ENCODE measurements at places on chromosomes 5 and 9.

DNA sequence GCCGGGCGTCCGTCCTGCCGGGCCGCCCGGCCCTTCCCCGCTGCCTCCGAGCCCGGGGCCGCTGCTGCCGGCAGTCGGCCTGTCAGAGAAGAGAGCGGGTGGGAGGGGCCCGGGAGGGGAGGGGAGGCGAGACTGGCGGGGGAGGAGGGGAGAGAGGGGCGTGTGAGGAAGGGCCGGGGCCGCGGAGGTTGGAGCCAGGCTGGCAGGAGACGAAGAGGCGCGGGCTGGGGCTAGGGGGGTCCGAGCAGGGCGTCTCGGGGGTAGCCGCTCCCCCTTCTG, 570 bp downstream of the CREBRF start:
- DNase-seq = peak; percentile 80

GRCh38 chr5:20276959-20277263, 288.9 kb upstream of the CDH18 start:
- no peak for DNase-seq

DNA sequence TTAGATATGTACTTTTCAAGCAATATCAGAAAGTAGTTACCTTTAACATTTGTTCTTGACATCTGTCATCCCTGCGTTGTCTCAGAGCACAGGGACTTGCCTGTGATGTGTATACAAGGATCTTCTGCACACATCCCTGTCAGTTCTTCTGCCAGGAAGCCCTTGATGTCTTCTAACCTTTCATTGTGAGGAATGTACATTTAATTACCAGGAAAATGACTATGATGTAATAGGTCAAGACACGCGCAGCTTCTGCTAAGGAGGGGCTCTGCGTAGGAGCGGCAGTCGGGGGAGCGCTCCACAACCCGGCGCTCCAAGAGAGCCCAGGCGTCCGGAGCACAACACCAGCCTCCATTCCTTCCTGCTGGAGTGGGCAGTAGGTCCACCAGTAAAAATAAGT, 119.7 kb downstream of the IRX2 start:
- no peak for DNase-seq

GRCh38 chr9:86624630-86625029, 270.4 kb upstream of the TUT7 start:
- DNase-seq = no peak

GRCh38 chr9:93967020-93967803, 12.1 kb upstream of the BARX1 start:
- no peak for DNase-seq

DNA sequence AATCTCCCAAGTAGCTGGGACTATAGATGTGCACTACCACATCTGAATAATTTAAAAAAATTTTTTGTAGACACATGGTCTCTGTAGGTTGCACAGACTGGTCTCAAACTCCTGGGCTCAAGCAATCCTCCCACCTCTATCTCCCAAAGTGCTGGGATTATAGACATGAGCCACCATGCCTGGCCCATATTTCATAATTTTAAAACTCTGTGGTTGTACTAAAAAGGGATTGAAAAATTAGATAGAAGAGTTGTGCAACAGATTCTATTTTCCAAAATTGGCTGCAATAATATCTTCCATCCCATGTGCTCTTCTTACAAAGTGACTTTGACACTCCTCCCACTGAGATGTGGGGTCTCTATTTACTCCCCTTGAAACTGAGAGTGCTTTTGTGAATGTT, 7.6 kb upstream of the UHRF2 start:
- no peak for DNase-seq

GRCh38 chr5:149229298-149229937, 42.2 kb upstream of the AFAP1L1 start:
- no peak for DNase-seq

- peak; percentile 13 for DNase-seq
Observed at GRCh38 chr9:114304416-114305188, 18.3 kb upstream of the ORM1 start.

- no peak for DNase-seq
Observed at GRCh38 chr9:136757328-136757727, 715 bp downstream of the LCN8 start.

GRCh38 chr5:20109326-20109725, 121.3 kb upstream of the CDH18 start:
- no peak for DNase-seq

DNA sequence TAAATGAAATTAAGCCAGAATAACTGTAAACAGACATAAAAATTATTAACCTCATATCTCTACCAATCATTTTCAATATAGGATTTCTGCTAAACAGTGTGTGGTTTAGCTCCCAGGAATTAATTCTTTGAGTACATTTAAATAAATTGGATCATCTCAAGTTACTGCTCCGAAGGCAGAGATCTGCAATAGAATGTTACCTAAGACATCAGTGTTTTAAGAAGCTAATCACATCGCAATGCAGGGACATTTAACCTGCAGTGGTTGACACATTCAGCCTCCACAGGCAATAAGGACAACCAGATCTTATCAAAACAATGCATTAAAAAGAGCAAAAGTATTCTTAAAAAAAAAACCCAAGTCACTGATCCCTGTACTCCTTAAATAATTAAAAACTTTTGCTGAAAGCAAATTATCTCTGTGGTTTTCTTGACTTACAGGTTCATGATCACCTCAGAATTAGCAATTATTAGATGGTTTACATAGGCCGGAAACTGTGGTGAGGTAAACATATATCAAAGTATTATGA, 45.7 kb downstream of the PRDM6 start:
- no peak for DNase-seq

- DNase-seq = no peak
Observed at GRCh38 chr5:91787718-91788117, 404.6 kb upstream of the ARRDC3 start.

GRCh38 chr9:87572719-87573118, 75.1 kb downstream of the DAPK1 start:
- DNase-seq = no peak

GRCh38 chr5:113179156-113179555, 202.6 kb downstream of the DCP2 start:
- no peak for DNase-seq
